ENCODE measurements at places on chromosomes 12 and 14. TPM values are rescaled to one million over a fixed set of nuclear protein-coding genes. Genes with fewer than 3 reads are reported as not detected.

The TIGAR gene
- total RNA-seq: 12.0 TPM

The GLT1D1 gene
- total RNA-seq: not detected

The CCDC177 gene
- not detected for total RNA-seq

The HOXC12 gene
- not detected for total RNA-seq

The HCAR1 gene
- 0.21 TPM for total RNA-seq

The SLC17A8 gene
- not detected for total RNA-seq

The PPFIA2 gene
- total RNA-seq: not detected

The LALBA gene
- not detected for total RNA-seq

The ASIC1 gene
- 1.6 TPM for total RNA-seq

The FSCB gene
- not detected for total RNA-seq

The ST8SIA1 gene
- total RNA-seq: 9.6 TPM

The CACNA2D4 gene
- 13.3 TPM for total RNA-seq

The DLK1 gene
- not detected for total RNA-seq

The PPM1H gene
- not detected for total RNA-seq

The TAS2R43 gene
- total RNA-seq: 0.21 TPM

The SLCO1C1 gene
- total RNA-seq: not detected

The HOXC5 gene
- not detected for total RNA-seq

The POTEM gene
- total RNA-seq: not detected

The CAPZA3 gene
- total RNA-seq: not detected

The OVCH1 gene
- not detected for total RNA-seq

The FAM186B gene
- not detected for total RNA-seq

The PCED1B gene
- 136 TPM for total RNA-seq

The KRT2 gene
- not detected for total RNA-seq

The GYS2 gene
- total RNA-seq: not detected

The JDP2 gene
- total RNA-seq: 1.8 TPM

The HOXC9 gene
- total RNA-seq: not detected

The CLEC9A gene
- not detected for total RNA-seq

The HCAR2 gene
- not detected for total RNA-seq

The GLIPR1L1 gene
- total RNA-seq: not detected

The ADAM20 gene
- 0.36 TPM for total RNA-seq

The FGFR1OP2 gene
- total RNA-seq: 49.1 TPM

The TMPRSS12 gene
- not detected for total RNA-seq

The FLVCR2 gene
- total RNA-seq: 2.8 TPM

The EEF1AKMT3 gene
- 3.9 TPM for total RNA-seq

The KRT8 gene
- 0.51 TPM for total RNA-seq

The RND1 gene
- total RNA-seq: 3.5 TPM

Data from activated CD4-positive, alpha-beta memory T cell treated with anti-CD3 and anti-CD28 coated beads for 36 hours (primary cell).